ENCODE measurements at places on chromosomes 2 and 18.

GRCh38 chr18:22789052-22789451 is 144.1 kb upstream of the RBBP8 start:
- no peak for DNase-seq

GRCh38 chr2:177260379-177260778 is 4.1 kb downstream of the NFE2L2 start:
- DNase-seq: no peak

DNA sequence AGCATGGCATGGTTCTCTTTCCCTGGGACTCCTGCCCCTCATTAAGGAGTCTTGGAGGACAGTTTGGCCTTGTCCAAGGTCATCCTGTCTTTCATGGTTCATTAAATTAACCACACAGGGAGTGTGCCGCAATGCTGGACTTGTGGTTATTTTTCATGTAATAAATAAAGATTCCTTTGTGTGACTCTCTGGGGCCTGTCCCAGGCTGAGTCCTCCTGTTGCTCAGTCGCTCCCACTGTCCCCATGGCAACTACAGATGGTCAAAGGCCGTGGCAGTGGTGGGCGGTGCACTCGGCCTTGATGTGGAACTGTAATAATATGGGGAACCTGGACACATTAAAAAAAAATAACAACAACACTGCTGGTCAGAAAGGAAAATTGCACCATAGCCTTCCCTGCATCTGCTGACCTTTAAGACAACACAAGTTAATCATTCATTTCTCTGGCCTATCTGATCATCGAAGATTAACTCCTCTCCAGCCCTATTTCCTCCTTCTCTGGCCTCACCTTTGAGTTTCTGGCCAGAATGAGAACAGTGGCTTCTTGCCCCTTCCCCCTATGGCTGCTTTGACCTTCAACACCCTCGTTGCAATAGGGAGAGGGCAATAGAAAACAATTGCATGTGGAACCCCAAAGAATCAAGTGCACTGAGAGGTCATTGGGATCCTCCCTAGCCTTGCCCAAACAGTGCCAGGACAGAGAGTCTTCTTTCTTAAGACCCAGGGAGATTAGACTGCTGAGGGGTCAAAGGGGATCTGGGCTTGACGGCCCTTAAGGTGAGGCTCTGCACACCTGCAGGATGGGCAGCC is 44.7 kb downstream of the PSD4 start:
- no peak for DNase-seq

GRCh38 chr2:8422450-8422800 is 259.4 kb upstream of the ID2 start:
- DNase-seq: no peak

- DNase-seq: no peak
Measured at GRCh38 chr2:128414946-128415778, 96.5 kb upstream of the HS6ST1 start.

- DNase-seq: no peak
Measured at GRCh38 chr2:122366427-122366826, 611.0 kb downstream of the TSN start.

DNA sequence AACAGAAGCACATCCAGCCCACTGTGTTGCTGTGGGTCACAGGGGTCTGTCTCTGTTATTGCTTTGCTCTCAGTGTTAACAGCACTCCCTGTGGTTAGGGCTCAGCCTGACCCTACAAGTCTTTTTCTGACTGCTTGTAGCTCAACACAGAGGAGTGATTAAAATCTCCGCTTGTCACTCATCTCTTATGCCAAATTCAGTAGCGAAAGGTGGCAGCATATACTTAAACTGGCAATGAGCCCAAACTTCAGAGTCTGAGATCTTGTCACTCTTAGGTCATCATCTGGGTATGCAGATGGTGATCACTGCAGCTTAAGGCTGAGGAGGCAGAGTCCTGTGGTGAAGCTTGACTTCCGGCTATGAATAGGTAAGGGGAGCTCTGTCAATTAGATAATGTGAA is 63.3 kb upstream of the CSRNP3 start:
- no peak for DNase-seq

- no peak for DNase-seq
Measured at GRCh38 chr2:47072728-47073191, 82.3 kb downstream of the STPG4 start.

DNA sequence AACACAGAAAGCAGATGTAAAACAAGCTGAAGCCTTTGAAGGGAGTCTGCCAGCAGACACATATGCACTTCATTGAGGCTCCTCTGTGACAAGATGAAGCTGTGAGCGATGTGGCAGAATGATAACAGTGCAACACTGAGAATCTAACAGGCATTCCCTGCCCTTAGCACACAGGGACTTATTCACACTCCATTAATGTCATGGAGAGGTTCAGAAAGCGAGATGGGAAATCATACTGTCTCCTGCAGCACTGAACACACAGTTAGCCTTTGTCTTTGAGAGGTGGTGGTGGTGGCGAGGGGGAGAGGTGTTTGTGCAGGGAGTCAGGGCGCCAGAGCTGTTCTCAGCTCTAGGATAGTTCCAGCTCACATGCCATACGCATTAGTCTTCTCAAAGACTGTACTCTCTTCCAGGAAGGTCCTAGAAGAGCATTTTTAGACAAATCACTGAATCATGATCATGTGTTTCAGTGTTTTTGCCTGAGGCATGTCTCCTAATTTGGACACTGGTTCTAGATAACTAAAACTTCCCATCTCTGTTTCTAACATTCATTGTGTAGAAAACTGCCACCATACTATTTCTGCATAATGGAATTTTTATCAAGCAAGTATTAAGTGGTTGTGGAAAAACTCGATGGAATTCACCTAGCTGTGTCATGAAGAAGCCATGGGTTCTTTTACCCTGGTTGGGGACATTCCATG is 93.5 kb upstream of the ITGB6 start:
- DNase-seq: no peak

- DNase-seq: no peak
Measured at GRCh38 chr2:209525331-209525730, 101.5 kb downstream of the MAP2 start.

- no peak for DNase-seq
Measured at GRCh38 chr2:167253025-167253424, 364.7 kb downstream of the XIRP2 start.

DNA sequence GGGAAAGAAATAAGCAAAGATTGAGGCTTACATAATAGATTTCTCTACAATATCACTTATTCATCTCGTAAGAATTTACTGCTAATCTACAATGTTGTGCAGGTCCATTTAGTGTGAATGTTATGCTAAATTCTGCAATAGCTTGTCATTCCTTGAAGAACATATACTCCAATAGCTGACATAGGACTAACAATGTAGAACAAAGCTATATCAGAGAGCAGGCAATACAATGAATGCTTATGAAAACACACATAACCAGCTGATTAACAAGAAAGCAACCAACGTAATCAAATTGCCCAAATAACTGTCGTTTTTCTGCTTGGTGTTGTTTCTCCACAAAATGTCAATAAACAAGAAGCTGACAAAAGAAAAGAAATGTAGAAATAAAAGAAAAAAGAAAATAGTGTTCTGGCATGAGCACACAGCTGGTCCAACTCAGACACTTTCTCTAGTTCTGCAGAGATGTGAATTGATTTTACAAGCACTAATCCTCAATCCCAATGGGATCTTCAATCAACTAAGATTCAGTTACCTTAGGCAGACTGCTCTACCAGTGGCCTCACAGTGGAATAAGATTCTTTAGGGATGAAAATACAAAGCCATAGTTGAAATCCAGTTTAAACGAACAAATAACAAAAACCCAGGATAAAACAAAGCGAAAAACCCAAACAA is 1024.7 kb upstream of the PIK3C3 start:
- no peak for DNase-seq
